Activated CD8-positive, alpha-beta T cell treated with anti-CD3 and anti-CD28 coated beads for 36 hours (primary cell): ENCODE measurements at places on chromosomes 11 and 22.

- no peak for DNase-seq
These were observed 2.1 kb upstream of the KCNJ4 start for GRCh38 chr22:38456841-38457699.

- no peak for DNase-seq
These were observed 40.3 kb upstream of the ATXN10 start for GRCh38 chr22:45631140-45631840.

GRCh38 chr11:2159536-2160413, 1.2 kb downstream of the INS start:
- no peak for DNase-seq

GRCh38 chr22:20550851-20551744, 43.7 kb downstream of the MED15 start:
- DNase-seq: peak; percentile 88

GRCh38 chr11:22807855-22808570, 21.6 kb downstream of the SVIP start:
- DNase-seq: no peak

- DNase-seq: no peak
These were observed 243.5 kb upstream of the ANO3 start for GRCh38 chr11:26088391-26088790.

GRCh38 chr11:2991452-2992233, 486 bp downstream of the NAP1L4 start:
- peak; percentile 59 for DNase-seq

- DNase-seq: no peak
These were observed 36.5 kb downstream of the HTR3A start for GRCh38 chr11:114011443-114011842.

GRCh38 chr22:49100773-49101172, 726.9 kb downstream of the BRD1 start:
- no peak for DNase-seq

- no peak for DNase-seq
These were observed 56.4 kb upstream of the CTTN start for GRCh38 chr11:70341881-70342429.

DNA sequence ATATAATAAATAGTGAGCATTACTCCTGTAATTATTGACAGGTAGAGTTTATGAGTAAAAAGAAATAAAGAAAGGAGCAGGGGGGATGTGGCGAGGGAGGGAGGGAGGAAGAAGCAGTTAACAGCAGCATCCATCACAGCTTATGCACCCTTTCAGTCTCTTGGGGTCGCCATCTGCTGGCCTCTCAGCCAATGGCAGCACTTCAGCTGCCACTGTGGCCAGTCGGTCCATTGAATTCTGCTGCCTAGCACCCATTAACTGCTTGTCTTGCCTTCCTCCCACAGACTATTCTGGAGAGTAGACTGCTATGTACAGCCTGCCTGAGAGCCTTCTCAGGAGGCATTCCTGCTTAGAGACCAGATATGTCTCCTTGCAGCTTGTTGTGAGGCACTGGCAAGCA, 388.3 kb downstream of the TENM4 start:
- DNase-seq: no peak

- DNase-seq: no peak
These were observed 1.3 kb upstream of the PVALB start for GRCh38 chr22:36818010-36818642.

GRCh38 chr11:2737226-2737590, 37.4 kb upstream of the KCNQ1OT1 start:
- no peak for DNase-seq

GRCh38 chr22:37781434-37782059, 26.2 kb upstream of the GCAT start:
- no peak for DNase-seq

DNA sequence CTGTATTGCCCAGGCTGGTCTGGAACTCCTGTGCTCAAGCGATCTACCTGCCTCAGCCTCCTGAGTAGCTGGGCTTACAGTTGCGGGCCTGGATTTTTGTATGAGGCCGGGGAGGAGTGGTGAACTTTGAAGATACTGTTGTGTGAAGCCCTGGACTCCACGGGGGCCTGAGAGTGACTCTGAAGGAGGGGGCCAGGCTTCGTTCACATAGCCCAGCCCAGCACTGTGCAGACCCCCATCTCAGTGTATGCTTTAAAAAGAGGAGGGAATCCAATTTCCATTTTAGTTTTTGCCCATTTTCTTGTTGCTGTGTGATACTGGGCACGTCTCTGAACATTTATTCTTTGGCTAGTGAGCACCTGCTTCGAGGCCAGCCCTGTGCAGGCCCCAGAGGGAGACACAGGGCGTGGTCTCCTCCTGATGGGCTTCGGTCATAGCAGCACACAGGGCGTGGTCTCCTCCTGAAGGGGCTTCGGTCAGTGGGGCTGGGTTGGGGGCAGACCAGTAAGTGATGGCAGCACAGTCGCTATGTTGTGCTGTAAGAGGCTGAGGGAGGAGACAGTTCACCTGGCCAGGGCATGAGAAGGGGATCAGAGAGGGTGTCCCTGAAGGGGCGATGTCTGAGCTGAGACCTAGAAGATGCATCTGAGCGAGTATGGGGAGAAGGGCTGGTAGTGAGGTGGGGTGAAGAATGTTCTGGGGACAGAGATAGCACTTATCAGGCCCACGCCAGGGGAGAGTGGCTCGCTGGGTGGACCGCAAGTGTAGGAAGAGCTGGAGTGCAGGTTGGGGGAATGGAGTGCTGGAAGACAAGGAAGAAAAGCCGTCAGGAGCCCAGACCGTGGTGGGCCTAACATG, 14.0 kb downstream of the SAMM50 start:
- DNase-seq: no peak

GRCh38 chr11:17004486-17005148, 9.6 kb downstream of the PLEKHA7 start:
- DNase-seq: no peak

DNA sequence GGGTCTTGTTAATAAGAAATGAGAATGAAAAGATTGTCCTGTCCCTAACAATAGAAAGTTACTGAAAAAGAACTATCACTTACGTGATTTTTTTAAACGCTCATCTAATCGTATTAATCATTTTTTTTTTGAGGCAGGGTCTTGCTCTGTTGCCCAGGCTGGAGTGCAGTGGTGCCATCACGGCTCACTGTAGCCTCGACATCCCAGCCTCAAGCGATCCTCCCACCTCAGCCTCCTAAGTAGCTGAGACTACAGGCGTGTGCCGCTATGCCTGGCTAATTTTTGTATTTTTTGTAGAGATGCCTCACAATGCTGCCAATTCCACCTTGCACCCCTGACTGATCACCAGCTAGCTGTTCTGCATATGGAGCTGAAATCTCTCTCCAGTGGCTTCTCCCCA, 15.7 kb downstream of the PDGFB start:
- DNase-seq: no peak

DNA sequence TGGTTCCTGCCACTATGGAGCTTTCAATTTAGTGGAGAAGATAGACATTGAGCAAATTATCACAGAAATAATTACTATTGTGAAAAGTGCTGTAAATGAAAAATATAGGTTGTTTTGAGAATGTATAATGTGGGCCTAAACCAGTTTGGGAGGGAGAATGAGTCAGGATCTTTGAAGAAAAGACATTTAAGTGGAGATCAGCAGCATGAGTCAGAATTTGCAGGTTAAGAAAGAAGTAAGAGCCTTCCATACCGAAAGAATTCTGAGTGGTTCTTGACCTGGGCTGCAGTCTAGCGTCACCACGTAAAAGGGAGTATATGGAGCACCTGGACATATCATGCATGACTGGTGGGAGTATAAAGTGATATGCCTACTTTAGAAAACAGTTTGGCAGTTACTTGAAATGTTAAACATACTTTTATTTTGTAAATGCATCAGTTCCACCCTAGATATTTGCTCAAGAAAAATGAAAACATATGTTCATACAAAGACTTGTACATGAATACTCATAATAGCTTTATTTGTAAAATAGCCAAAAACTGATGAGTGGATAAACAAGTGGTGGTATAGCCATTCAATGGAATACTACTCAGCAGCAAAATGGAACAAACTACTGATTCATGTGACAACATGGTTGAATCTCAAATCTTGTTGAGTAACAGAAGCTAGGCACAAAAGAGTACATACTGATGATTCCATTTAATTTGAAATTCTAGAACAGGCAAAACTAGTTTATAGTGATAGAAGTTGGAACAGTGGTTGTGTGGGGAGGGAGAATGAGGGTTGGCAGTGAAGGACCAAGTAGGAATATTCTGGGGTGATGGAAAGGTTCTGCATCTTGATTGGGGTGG, 99.2 kb downstream of the STIM1 start:
- DNase-seq: peak; percentile 25

GRCh38 chr11:68038718-68039525, at the start of gene TCIRG1:
TCIRG1 (plus strand) TSS chr11:68039025; CDS start chr11:68041272, 2,247 bp downstream.
- peak; percentile 68 for DNase-seq

DNA sequence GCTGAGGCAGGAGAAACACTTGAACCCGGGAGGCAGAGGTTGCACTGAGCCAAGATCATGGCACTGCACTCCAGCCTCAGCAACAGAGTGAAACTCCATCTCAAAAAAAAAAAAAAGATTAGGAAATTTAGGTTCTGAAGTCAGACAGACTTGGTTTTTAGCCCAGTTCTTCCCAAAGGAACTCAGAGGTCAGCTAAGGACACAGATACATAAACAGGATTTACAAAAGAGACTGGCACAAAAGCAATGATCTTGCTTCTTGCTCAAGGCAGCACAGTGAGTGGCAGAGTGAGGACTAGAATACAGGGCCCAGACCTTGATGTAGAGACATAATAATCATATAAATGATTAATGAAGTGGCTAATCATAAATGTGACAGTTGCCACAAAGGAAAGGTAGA, 25.4 kb upstream of the RRAS2 start:
- no peak for DNase-seq

DNA sequence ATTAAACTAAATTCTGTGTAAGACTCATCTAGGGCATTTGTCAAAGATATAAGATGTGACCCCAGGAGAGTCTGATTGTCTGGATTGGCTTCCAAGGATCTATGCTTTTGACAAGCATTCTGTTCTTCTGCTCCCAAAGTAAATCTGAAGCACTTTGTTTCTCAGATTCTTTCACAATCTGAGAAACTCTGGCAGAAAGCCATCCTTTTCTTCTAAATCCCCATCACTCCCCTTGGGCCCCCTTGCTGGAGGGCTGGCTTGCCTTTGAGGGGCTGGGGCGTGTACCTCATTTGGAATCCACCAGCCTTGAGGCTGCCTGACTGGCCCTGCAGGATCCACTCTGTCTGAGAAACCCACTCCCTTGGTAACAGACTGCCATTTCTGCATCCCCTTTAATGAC, 173.5 kb upstream of the CTSC start:
- no peak for DNase-seq

GRCh38 chr22:38262051-38262795, 10.6 kb downstream of the TMEM184B start:
- peak; percentile 73 for DNase-seq

DNA sequence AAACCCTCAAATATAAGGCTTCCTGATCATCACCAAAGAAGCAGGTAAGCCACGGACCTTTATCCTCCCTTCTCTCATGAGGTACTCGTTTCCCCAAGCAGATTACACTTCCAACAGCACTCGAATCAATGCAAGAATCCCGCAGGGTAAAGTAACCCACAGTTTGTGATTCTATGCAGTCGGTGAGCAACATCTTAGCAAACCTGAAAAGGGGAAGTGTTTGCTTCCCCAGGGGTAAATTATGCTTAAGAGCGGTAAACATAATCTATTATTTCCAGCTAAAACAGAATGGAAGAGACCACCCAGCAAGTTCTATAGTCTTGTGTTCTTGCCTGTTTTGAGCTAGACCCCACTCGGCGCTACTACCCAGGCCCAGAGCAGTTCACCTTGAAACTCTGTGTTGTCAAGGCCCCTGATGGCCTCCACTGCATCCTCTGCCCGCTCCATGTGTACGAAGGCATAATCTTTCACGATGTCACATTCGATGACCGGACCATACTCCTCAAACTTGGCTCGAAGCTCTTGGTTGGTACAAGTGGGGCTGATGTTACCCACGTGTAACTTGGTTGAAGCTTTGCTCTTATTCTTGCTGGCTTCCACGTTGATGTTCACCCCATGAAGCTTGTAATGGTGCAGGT, 1.3 kb downstream of the RBM4B start:
- DNase-seq: no peak

DNA sequence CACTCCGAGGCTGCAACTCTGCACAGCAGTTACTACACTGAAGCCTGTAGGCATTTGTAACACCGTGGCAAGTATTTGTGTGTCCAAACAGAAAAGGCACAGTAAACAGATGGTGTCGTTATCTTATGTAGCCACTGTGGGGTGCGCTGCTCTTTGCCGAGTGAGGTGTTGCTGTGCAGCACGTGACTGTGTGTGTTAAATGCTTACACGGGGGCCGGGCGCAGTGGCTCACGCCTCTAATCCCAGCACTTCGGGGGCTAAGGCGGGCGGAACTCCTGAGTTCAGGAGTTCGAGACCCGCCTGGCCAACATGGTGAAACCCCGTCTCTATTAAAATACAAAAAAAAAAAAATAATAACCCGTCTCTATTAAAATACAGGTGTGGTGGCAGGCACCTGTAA, 11.5 kb downstream of the ZBED4 start:
- DNase-seq: no peak

GRCh38 chr11:2577031-2577990, 122.5 kb downstream of the KCNQ1OT1 start:
- DNase-seq: no peak

- peak; percentile 17 for DNase-seq
These were observed 54.6 kb upstream of the SC5D start for GRCh38 chr11:121237686-121238658.

GRCh38 chr11:46865340-46865739, 19.3 kb upstream of the CKAP5 start:
- no peak for DNase-seq

DNA sequence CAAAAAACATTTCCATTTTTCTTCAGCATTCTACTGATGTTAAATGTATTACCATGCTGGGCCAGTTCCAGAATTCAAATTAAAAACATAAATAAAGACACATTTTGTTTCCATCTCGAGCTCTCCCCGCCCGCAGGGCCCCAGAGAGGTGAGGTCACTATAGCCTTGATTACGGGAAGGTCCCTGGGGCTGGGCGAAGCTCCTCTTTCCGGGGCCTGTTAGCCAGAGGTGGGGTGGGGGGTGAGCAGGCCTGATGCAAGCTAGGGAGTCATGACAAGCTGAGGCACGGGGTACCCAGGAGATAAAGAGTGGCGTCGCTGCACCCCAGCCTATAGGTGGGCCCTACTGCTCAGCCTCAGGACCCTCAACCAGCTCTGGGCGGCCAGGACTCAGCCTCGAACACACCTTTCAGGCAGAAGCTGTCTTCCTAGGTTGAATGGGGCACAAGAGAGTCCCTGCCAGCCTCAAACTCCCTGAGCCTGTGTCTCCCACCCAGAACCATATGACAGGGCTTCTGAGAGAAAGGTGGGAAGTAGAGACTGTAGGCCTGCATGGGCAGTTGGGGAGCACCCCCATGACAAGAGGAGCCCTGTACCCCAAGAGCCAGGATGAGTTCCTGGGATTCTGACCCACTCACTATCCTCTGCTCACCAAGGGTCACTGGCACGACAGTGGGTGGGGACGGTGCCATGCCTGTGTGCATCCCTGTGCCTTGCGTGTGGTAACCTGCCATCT, 34.8 kb downstream of the KCNQ1OT1 start:
- DNase-seq: no peak

- DNase-seq: no peak
These were observed at the start of gene IGLL1 for GRCh38 chr22:23579870-23580575. IGLL1 (minus strand) TSS chr22:23580290; CDS start chr22:23580190, 100 bp downstream.
